H1 (cell line): ENCODE measurements at places on chromosomes 12 and 14. TPM values are rescaled to one million over a fixed set of nuclear protein-coding genes. Genes with fewer than 3 reads are reported as not detected.

RNASE7 gene
- total RNA-seq = not detected in 2 replicates

- DNase-seq = no peak
These were observed 8.7 kb downstream of the OR11H4 start for GRCh38 chr14:20247646-20248246.

- no peak for DNase-seq
These were observed 360.9 kb downstream of the KCNH5 start for GRCh38 chr14:62684376-62684775.

GPR65 gene
- not detected in 2 replicates for total RNA-seq

BRAP gene
- 20.1 and 22.2 TPM in 2 replicates for total RNA-seq
